Motor neuron (in vitro differentiated cells): ENCODE measurements at places on chromosomes 5 and 9. TPM values are rescaled to one million over a fixed set of nuclear protein-coding genes. Genes with fewer than 3 reads are reported as not detected.
A peak's percentile ranks its signal among the peaks of the same experiment; 100 is the strongest.

DNA sequence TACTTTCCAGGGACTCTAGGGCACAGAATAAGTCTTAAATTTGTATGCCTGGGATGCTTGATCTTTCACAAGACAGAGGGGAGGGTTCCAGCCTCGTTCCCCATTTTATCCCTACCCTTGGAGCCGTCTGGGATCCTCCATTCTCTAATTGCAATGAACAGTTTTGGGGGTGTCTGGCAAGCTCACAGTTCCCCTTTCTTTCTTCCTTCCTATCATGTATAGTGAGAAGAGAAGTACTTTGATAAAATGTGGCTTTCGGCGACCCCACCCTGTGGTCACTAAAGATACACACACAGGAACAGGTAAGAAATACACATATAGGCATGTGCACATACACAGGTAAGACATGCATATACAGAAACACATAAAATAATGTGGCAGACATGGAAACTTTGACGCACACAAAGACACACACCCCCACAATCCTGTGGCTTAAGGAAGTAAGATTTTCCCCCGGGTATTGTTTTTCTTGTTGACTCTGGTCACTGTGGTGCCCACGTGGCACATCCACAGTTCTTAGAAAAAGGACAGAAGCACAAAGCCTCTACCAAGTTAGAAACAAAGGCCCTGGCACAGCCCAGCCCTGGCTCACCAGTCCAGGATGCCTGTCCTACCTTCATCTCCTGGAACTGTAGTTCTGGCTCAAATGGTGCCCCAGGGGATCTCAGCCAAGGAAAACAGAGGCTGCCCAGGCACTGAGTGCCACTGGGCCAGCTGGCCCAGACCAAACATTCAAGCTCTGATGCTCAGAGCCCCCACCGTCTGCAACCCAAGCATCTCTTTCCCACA is 6.3 kb upstream of the SMU1 start:
- ATAC-seq = no peak

DNA sequence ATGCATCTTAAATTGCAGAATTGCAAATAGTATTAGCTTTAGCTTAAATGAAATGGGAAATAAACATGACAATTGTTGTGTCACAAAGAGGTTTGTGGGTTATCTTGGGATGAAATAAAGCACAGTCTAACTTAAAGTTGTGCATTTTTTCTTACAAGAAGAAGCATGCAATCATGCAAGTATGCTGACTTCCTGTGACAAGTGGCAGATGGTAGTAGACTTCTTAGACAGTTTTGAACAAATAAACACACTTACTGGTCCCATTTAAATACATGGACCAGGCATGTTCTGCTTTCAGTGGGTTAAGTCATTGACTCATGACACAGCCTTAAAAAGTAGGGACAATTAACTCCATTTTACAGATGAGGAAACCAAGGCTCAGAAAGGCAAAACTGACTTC is 15.9 kb upstream of the C5orf63 start:
- no peak for ATAC-seq

DNA sequence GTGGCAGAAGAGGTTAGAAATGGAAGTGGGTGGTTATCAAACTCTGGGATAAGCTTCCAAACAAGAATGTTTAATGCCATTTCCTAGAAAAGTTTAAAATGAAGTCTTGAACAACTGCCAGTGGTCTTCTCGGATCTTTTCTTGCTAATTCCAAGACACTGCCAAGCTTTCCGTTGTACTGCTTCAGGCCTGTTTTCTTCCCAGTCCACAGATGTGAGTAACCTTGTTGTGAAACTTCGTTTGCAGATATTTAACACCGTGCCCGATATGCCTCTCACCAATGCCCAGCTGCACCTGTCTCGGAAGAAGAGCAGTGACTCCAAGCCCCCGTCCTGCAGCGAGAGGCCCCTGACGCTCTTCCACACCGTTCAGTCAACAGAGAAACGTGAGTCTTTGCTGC is 269.8 kb downstream of the NR3C1 start:
- no peak for ATAC-seq

DNA sequence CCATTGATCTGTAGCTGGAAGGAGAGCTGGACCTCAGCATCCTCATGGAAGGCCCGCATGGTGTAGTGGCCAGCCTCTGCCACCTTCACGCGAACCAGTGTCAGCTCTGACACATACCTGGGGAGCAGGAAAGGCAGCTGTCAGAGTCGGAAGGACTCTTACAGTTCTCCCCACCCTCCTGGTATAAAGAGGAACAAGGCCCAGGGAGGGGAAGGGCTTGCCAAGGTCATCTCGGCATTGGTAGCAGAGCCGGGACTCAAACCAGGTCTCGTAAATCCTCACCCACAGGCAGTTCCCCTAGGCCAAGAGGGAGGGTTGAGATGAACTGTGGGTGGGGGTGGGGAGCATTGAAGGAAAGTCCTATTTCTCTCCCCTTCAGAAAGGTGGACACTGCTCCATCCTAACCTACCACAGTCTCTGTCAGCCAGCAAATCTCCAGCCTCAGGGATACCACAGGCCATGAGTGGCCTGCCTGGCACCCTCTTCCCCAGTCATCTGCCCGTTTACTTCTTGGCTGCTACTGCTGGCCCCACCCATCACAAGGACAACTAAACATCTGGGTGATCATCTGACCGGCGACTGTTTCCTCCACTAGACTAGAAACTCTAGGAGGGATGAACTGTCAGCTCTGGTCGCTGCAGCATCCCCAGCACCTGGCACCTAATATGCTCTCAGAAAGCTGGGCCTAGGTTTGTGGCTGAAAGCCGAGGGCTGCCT is 23.5 kb downstream of the PDGFRB start:
- ATAC-seq = no peak

DNA sequence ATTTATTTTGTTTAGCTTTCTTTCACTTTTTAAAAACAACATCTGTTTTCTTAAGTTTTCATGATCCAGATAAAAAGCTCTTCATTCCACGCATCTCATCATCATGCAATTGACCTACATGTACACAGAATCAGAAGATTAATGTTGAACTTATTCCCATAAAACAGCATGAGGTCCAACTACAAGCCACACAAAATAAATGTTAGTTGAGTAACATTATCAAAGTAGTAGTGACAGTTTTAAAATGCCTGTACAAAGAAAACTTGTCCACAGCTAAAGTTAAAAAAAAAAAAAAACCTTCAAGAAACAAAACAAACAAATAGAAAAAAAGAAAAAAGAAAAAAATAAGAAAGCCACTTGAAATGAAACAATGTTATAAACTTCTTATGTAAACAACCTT is 846.3 kb downstream of the TLE1 start:
- no peak for ATAC-seq

DNA sequence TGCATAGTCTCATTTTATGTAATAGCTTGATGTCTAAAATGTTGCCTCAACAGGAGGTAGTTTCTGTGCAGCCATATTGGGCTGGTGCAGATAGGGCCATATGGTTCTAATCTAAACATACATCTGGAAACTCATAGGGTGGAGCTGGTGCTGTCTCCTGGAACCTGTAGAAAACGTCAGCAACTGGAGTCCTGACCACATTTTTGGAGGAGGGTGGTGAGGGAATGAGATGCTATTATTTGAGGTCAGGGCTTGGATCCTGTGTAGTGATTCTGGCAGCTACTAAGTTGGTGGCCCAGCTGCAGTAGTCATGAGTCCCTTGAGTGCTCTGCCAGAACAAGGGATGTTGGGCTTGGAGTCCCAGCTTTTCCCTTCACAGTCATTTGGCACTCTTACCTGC is 14.1 kb downstream of the MAN2A1 start:
- no peak for ATAC-seq

DNA sequence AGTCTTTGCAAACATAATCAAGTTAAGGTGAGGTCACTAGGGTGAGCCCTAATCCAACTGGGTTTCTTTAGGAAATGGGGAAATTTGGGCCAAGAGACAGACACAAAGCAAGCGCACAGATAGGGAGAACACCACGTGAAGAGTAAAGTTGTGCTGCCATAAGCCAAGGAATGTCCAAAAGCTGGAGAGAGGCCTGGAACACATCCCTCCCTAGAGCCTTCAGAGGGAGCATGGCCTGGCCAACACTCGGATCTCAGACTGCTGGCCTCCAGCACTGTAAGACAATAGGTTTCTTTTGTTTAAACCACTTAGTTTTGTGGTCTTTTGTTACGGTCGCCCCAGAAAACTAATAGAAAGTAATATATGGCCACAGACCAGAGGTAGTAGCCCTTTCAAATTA is 8.1 kb upstream of the ROR2 start:
- ATAC-seq = no peak

DNA sequence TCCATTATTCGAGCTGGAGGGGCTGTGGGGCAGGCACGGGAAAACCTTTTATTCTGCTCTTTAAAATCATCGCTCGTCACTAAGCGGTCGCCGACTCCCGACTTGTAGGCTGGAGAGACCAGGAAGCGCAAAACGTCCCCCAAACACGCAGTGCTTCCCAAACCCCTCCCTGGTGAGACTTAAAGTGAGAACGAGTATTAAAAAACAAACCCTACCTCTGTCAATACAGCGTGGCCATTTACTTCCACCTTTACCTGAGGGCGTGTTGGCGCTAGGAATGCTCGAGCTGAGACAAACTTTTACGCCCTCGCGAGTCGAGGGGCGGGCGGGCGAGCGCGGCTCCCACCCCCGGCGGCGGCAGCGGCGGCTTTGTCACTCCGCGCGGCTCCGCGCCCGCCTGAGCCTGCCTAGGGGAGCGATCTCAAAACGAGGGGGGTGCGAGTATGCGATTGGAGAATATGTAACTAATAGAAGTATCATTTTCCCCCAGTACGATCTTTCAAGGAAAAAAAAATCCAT is at the start of gene NR2F1-AS1:
TSS of gene NR2F1-AS1 (minus strand) at position 293 of the 519 bp plus-strand sequence.
- ATAC-seq = peak; percentile 8

GRCh38 chr5:83645936-83646335 is 74.7 kb downstream of the HAPLN1 start:
- no peak for ATAC-seq

DNA sequence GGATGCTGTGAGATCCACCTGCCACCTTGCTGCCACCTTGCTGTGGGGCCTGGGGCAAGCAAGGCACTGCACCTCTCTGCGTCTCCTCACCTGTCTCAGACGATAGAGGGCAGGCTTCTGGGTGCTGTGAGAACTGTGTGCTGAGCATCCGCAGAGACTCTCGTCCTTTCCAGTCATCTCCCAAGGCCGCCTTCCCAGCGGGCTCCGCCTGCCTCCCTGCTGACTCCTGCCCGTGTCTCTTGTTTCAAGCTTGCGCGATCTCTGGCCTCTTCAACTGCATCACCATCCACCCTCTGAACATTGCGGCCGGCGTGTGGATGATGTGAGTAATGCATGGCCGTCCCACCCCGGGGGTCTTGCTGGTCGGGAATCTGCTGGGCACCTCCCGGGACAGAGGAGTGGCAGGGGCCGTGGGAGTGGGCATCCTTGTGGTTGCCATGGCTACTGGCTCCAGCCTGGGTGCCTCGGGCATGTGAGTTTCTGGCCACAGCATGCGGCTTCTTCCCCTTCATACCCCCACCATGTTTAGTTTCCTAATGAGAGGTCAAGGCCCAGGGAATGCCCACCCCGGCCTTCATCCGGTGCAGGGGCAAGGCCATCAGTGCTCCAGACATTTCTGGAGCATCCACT is 3.6 kb downstream of the CACFD1 start:
- no peak for ATAC-seq

DNA sequence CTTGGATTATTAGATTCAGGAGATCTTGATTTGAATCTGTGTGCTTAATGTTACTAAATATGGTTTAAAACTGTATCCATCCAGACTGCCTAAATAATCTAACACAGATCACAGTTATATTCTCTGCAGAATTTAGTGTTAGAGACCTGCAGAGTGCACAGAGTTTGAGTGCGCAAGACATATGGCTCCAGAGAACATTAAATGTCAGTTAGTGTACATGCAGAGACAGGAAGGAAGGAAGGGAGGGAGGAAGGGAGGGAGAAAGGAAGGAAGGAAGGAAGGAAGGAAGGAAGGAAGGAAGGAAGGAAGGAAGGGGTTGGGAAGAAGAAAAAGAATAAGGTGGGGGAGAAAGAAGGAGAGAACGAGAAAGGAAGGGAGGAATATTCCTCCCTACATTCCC is 210.0 kb upstream of the COX7C start:
- ATAC-seq = no peak

- ATAC-seq = no peak
Observed at GRCh38 chr5:150059623-150060022, 26.7 kb downstream of the CSF1R start.

- ATAC-seq = no peak
Observed at GRCh38 chr5:151227918-151228447, 4.1 kb upstream of the CCDC69 start.

- ATAC-seq = peak; percentile 38
Observed at GRCh38 chr9:131361202-131361833, 32.6 kb upstream of the PRRC2B start.

DNA sequence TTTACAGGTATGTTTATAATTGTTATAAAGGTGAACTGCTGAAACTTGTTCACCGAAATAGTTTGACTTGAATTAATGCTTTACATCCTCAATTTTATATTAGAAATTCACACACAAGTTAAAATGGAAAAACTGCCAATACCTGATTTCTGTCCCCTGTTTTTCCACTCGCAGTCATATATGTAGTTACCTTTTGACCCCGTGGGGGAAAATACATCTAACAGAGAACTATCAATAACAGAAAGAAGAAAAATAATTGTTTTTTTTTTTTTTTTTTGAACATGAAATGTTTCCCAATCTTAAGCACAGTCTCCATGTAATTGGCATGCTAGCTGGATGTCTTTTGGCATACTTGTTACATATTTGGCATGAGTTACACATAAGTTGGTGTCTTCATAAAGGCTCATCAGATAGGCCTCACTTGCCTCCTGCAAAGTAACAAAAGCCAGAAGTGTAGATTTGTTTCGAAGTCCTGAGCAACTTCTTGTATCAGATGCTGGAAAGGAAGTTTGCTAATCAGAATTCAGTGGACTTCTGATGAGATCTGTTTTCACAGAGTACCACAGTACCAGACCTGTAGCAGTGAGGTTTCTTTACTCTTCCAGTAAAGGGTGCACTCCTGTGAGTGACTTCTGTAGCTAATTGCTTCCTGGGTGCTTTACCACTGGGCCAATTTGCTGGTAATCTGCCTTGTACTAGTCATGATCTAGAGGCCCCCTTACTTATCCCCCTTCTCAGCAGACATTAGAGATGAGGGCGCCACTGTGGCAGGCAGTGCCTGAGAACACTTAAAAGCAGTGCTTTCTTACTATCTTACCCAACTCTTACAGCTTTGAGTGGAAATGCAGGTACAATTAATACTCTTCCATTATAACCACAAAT is 36.2 kb upstream of the CXXC5 start:
- ATAC-seq = no peak

- ATAC-seq = no peak
Observed at GRCh38 chr5:92106808-92107207, 723.7 kb upstream of the ARRDC3 start.

ZFP37 gene
- 14.8 and 15.2 TPM in 2 replicates for total RNA-seq

SLCO4C1 gene
- 0.18 and 0.21 TPM in 2 replicates for total RNA-seq

SLC25A48 gene
- 0.88 and 1.1 TPM in 2 replicates for total RNA-seq

HNRNPK gene
- total RNA-seq = 899 and 918 TPM in 2 replicates

NDUFA8 gene
- total RNA-seq = 69.1 and 70.0 TPM in 2 replicates

IRX4 gene
- total RNA-seq = 0.09 TPM in 1 of 2 replicates, not detected in the other

FAM153A gene
- total RNA-seq = 0.31 and 1.1 TPM in 2 replicates

CCDC192 gene
- total RNA-seq = 0.96 and 1.5 TPM in 2 replicates
